ENCODE measurements at places on chromosomes 7 and 10. TPM values are rescaled to one million over a fixed set of nuclear protein-coding genes. Genes with fewer than 3 reads are reported as not detected.

DNA sequence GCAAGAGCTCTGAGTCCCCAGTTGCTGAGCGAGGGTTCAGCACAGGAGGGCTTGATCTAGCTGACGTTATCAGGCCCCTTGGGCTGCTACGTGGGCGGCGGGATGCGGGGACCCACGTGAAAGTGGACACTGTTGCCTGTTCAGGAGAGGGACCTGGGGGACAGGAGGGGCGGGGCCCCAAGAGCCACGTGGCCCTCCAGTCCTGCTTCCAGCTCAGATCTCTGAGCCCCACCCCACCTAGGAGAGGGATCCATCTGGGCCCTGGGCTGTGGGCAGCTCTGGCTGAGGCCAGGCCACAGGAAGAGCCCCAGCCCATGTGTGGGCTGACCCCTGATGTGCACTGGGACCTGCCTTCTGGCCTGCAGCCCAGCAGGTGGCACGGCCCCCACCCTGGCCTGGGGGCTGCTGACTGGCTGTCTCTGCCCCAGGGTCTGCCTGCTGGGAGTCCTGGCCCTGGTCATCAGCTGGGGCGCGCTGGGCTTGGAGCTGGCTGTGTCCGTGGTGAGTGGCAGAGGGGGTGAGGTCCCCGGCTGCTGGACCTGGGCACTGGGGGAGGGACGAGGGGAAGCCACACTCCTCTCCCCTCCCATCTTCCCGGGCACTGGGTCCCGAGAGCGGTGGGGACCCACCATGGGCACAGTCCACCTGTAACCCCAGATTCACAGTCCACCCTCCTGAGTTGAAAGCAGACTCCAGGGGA lies 17.5 kb downstream of the TTYH3 start:
- no peak for DNase-seq

- DNase-seq, result no peak
Measured at GRCh38 chr7:88042157-88042556, 108.1 kb downstream of the ADAM22 start.

GRCh38 chr7:45573661-45574415 lies at the start of gene ADCY1:
Gene ADCY1, plus strand, starts transcription at chr7:45574368. Its CDS starts 176 bp downstream, at chr7:45574544.
- no peak for DNase-seq

DNA sequence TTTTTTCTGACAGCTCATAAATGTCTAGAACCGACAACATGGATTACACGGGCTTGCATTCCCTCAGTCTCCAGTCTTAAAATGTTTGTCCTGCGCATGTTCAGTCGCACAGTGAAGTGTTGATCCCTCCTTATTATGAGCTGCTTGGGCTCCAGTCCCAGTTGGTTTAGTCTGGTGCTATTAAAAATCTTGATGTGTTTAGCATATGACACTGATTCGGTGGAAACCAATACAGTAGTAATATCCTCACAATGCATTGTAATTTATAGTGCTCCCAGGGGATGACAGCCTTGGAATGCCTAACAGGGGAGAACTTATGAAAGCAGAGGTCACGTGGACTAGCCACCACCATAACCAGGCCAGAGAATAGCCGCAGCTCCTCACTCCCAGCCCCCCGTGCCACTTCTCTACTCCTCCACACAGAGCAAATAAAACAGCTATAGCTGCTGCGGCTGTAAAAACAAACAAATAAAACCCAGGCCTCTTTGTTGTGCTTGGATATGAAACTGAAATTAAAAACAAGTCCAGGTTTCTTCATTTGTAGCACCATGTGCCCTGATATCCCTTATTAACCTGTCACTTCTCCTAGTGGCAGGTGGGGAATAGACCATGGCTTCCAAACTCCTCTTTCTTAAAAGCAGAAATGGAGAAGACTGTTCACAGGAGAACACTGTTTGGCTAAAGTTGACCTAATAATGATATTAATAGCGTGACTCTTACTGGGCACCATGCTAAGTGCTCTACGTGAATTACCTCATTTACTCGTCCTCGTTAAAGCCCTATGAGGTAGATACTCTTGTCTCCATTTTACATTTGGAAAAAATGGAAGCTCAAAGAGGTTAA lies 7.7 kb downstream of the DPCD start:
- DNase-seq, result no peak

DNA sequence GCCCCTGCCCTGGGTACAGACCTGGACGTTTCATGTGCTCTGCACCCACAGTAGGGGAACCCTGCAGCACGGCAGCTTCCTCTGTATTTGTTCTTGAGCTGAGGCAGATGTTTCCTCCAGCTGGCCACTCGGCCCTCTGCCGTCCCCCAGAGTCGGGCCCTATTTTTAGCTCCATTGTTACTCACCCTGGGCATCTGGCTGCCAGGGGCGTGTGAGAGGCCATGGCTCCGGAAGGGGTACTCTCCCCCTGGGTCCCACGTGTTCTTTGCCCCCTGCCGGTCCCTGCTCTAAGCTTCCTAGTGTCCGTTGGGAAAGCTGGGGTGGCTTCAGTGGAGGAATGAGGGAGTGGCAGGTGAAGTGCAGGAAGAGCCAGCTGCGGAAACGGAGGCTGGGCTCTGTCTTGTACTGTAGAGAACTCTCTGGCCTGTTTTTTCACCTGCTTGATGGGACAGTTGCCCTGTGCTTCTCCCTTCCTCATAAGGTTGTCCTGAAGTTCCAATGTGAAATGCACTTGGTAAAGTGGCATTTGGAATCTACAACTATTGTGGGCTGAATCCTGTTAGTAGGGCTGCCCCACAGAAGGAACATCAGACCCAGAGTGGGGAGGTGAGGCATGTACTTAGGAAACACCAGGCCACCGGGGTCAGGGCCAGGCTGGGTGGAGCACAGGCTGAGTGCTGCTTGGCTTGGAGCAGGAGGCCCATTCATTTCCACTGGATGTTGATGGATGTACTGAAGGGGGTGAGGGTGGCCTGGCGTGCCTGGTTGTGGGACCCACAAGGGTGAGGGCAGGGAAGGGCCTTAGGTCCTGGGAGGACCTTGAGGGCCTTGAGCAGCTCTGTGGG lies 30.6 kb downstream of the PALD1 start:
- peak; percentile 82 for DNase-seq

DNA sequence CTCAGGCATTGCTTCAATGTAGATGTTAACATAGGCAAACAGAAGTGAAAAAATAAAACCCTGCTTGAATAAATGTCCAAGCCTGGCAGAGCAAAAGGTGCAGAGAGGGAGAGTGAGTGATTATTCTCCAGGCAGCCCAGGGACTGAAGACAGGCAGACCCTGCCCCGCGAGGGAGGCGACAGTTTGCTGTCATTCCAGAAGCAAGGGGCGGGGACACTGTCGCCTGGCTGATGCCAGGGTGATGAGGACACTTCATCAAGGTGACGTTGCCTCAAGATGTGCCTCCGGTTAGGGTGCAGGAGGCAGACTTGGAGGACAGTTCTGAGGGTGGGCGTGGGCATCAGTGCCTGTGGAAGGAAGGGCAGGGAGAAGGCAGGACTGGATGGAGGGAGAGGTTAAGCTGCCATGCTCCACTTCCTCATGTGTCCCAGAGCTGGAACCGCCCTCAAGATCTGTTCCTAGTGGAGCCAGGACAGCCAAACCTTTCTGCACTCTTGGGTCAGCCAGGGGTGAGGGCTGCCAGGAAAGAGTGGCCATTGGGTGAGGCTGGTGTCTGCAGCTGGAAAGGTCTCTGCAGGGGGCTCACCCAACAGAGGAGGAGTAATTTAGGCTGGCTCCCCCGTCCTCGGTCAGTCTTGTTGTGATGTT lies 560.5 kb upstream of the MKI67 start:
- DNase-seq, result no peak

GRCh38 chr7:132750096-132750495 lies 173.8 kb upstream of the PLXNA4 start:
- DNase-seq, result no peak

DNA sequence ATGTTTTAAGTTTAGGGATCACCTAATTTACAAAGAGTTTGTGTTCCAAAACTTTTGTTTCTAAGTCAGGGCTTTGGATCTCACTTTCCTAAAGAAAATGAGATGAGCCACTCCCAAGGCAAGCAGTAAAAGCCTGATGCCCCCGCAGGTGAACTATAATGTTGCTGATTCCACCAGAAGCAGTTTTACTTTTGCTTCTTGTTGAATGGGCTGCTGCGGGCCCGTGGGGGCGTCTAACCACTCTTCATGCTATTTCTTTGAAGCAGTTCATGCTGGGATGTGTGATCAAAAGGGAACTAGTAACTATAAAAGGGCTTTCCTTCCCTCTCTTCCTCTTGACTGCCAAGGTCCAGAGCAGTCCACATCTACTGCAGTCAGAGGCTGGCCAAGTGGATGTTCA lies 118.7 kb upstream of the NEBL start:
- no peak for DNase-seq

DNA sequence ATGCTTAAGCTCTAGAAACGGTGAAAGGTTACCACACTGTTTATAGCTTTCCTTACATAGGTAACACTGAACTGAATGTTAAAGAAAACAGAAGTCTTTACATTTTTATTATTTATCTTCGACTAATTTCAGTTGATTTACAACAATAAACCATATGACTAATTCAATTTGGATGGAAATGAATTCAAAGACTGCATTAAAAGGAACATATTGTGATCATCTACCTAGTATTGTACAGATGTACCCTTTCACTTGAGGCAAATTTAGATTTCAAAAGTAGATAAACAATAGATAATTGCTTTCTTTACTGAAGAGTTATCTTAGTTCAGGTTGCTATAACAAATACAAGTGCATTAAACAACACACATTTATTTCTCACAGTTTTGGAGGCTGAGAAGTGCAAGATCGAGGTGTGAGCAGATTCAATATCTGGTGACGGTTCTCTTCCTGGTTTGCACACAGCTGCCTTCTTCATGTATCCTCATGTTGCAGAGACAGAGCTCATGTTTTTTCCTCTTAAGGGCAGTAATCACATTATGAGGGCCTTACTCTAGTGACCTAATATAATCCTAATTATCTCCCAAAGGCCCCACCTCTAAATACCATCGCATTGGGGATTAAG lies 15.0 kb upstream of the ARMC3 start:
- no peak for DNase-seq

GRCh38 chr7:112009081-112009480 lies 197.1 kb downstream of the DOCK4 start:
- DNase-seq, result no peak

- no peak for DNase-seq
Measured at GRCh38 chr7:19930051-19930450, 156.6 kb upstream of the TMEM196 start.

GRCh38 chr7:32774541-32774951 lies 117.0 kb downstream of the KBTBD2 start:
- DNase-seq, result no peak

DNA sequence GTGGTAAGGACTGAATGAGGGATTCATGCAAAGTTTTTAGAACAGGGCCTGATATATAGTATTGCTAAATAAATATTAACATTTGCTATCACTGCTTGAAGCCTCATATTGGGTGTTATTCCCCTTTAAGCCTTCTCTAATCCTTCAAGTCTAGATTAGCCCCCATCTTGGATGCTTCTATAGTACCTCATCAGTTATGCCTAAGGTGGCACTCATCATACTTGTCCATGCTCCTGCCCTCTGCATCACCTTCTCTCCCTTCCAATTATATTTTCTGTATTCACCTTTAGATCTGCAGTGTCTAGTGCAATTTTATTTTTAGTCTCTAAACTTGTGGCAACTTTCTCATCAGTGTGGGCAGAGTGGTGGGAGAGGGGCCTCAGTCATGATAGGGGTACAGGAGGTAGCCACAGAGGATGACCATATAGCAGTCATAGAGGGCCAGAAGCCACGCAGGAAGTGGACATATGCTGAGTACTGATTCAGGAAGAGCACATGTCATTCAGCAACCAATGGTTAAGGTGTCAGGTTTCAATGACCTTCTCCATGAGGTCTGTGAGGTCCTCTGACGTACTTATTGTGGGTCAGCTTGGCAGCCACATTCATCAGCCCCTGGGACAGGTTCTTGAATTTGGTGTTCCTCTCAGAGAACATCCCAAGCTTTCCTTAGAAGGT lies 2.5 kb downstream of the ENTPD1 start:
- DNase-seq, result no peak

DNA sequence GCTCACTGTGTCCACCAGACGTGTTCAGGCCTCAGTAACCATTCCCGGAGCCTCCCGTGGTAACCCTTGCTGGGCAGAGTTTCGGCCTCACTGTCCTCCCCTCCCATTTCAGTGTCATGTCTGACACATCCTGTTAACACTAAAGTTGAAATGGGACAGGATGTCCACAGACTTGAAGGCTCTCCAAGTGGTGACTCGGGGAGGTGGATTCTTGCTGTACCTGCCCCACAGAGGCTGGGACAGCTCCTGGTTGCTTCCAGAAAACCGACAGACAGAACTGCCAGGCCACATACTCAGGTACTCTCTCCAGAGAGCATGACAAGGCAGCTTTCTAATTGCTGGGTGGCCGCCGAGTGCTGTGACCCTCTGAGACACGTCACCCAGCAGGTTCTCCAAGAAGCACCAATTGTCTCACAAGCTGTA lies 17.9 kb upstream of the CYTH3 start:
- no peak for DNase-seq

GRCh38 chr7:114086914-114087652 lies 168.3 kb upstream of the PPP1R3A start:
- no peak for DNase-seq

- no peak for DNase-seq
Measured at GRCh38 chr10:46069771-46070463, 23.8 kb upstream of the MSMB start.

GRCh38 chr10:111830359-111830758 lies 353.2 kb downstream of the GPAM start:
- no peak for DNase-seq

RBP3 gene
- not detected for total RNA-seq

CUEDC2 gene
- total RNA-seq, result 84.5 TPM

SFTPD gene
- total RNA-seq, result 0.43 TPM

CTAGE4 gene
- 0.30 TPM for total RNA-seq

SPDYE6 gene
- not detected for total RNA-seq

RNF32 gene
- 0.30 TPM for total RNA-seq

CCDC146 gene
- 11.0 TPM for total RNA-seq

PMPCB gene
- total RNA-seq, result 69.7 TPM

ELOVL3 gene
- not detected for total RNA-seq

PIP gene
- total RNA-seq, result not detected

LRIT1 gene
- total RNA-seq, result not detected

MBL2 gene
- not detected for total RNA-seq

NUTM2B gene
- total RNA-seq, result 1.0 TPM

CPA2 gene
- not detected for total RNA-seq

Data from Right ventricle myocardium inferior (tissue), 1 donor.